ENCODE measurements at places on chromosomes 7 and 10.

DNA sequence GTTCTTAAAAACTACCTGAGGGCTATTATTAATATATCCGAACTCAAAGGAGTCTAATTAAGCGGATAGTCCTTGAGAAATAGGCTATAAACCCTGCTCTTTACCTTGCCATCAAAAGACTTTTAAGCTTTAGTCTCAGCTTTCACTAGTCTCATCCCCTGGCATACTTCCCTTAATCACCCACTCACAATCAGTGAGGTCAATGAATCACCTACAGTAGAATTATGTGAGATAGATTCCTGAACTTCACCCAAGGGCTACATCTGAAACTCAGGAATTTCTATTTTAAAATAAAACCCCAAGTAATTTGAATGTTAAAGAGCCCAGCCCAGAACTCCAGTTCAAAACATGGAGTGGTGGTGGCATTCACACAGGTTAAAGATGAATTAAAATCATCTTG is 108.7 kb downstream of the ETV1 start:
- no peak for DNase-seq

DNA sequence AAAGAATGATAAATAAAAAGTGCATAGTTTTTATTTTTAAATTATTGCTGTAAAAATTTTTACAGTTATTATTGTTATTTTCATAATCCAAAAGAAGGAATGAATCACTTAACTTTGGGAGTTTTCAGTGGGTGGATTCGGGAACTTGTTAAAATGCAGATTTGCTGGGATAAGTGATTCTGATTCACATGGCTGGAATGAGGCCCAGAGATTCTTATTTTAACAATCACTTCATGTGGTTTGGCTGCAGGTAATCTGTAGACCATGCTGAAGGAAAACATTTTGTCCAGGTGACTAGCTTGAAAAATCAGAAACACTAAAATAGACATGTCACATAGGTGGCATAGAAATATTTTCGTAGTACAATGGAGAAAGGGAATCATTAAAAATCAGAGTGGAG is 13.9 kb downstream of the CROT start:
- no peak for DNase-seq

GRCh38 chr7:109224100-109224499 is 654.4 kb downstream of the DNAJB9 start:
- DNase-seq: no peak

GRCh38 chr7:158126661-158127060 is 461.0 kb downstream of the PTPRN2 start:
- DNase-seq: no peak

DNA sequence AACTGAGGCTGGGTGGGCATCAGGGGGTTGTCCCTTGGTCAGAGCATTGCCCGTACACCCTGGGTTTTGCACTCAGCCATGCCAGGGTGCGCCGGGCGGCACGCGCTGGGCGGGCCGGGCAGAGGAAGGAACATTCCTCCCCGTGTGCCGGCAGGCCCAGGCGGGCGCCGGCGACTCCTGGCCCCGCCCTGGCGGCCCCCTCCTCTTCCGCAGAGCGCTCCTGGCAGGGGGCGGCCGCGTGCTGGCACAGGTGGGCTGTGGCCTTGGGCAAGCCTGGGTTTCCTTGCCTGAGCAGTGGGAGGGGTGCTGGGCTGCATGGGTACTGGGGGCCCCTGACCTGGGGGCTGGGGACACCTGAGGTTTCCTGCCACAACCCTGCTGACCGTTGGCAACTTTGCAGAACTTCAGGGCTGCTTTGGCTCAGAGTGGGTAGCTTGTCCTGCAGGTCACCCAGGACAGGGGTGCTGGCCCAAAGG is 3.9 kb downstream of the LFNG start:
- no peak for DNase-seq

- no peak for DNase-seq
Observed at GRCh38 chr10:26368463-26368862, 69.7 kb upstream of the APBB1IP start.

DNA sequence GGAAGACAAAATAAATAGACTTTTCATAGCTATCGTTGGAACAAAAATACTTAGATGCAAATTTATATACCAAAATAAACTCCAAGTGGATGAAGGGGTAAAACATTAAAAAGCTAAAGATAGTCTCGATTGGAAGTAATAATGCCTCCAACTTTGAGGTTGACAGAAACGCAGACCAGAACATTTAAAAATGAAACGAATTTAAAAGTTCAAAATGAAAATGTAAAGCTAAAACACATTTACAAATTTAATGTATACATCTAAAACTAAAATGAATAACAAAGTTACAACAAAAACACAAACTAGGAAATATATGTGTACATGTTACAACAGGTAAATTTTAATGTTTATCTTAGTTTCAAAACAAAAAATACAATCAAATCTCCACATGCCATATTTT is 107.5 kb upstream of the AKR1E2 start:
- DNase-seq: no peak

- DNase-seq: no peak
Observed at GRCh38 chr7:46207931-46208634, 287.0 kb upstream of the IGFBP3 start.

- DNase-seq: no peak
Observed at GRCh38 chr7:41921453-41921981, 218.6 kb upstream of the INHBA start.

DNA sequence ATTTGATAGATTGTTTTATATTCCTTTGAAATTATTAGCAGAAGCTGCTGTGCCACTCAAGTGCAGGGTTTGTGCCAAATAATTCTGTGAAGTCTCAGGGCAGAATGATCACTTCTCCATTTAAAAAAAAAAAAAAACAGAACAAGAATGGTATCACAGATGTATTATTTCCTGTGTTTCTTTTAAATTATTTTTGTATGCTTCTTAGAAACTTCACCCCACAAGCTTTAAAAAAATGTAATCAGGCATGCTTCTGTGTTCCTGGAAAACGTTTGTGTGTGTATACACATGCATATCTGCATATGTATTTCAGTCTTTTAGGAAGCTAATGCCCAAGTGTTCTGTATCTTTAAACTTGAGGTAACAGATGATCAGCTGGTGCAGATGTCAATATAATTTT is 6.3 kb upstream of the CD36 start:
- no peak for DNase-seq

- no peak for DNase-seq
Observed at GRCh38 chr7:80642871-80643270, 4.4 kb downstream of the CD36 start.

- DNase-seq: no peak
Observed at GRCh38 chr10:29522061-29522855, 112.5 kb downstream of the SVIL start.

GRCh38 chr7:44911911-44912310 is 26.6 kb upstream of the PURB start:
- DNase-seq: no peak

DNA sequence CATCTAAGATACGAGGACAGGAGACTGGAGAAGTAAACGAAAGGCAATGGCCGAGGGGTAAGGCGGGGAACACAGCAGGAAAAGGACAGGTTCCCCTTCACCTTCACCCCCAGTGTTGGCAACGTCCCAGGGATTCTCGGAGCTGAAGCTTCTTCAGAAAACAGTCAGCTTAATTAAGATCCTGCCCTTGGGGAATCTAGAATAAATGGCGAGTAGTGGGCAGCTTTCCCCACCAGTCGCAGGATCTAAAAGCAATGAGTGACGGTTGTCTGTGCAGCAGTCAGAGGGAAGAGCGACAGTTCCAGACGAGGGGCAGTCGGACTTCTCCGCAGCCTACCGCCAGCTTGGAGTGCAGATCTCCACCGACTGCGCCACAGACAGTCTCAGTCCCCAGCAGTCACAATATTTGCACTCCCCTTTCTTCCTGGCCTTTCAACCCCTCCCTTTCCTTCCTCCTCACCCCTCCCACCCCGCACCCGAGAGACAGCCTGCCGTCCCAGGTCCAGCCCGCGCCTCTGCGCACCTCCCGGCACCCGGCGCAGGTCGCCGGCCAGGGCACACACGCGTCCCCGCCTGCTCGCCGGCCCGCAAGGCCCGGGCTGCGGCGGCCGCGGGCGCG is 10.9 kb upstream of the SP8 start:
- no peak for DNase-seq

DNA sequence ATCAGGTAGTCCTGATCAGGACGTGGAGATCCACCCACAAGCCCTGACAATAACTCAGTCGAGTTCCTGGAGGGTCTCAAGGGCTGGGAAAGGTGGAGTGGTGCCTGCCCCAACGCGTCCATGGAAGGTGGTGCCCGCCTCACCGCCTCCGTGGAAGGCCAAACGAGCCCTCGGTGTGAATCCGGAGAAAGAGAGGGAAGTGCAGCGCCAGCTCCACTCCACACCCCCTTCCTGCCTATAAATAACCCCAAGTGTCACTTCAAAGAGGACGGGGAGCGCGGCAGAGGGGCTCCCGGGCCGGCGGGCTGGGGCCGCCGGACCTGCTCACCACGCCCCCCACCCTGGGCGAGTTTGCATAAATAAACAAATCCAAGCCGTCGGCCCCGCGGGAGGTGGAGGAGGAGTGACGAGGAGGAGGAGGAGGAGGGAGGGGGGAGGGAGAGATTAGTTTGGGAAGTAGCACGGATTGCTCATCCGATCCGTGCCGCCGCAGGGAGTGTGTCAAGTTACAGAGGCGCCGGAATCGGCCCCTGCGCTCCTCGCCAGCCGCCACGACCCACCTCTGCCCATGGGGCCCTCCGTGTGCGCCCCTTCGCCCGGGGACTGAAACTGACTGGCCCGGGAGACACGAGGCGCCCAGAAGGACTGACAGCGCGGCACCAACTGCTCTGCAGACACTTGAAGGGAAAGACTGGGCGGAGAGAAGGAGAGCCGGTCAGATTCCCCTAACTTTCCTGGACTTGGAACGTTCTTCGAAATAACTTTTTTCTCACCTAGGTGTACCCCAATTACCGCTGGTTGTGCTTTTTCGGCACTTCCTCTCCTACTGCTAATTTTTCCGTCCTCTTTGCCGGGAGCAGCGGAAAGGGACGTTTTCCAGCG is at the start of gene COL13A1:
Gene COL13A1 (plus strand): TSS at position 473 of the 882 bp plus-strand sequence. CDS start 518 bp downstream, outside the sequence.
- DNase-seq: no peak

DNA sequence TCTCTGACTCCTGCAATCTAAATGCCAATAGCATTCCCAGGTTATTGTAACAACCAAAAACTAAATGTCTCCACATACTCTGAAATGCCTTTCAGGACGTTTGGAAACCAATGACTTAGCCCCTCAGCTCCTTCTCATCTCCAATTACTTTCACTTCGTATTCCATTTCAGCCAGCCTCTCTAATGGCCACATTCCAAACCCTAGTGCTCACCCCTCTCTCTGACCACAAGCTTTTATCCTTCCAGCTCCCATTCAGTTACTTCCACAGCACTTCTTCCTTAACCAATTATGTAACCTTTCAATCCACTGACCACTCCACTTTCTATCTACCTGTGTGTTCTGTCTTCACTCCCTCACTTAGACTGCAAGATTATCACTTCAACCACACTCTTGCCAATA is 4.3 kb downstream of the NOC3L start:
- DNase-seq: no peak

DNA sequence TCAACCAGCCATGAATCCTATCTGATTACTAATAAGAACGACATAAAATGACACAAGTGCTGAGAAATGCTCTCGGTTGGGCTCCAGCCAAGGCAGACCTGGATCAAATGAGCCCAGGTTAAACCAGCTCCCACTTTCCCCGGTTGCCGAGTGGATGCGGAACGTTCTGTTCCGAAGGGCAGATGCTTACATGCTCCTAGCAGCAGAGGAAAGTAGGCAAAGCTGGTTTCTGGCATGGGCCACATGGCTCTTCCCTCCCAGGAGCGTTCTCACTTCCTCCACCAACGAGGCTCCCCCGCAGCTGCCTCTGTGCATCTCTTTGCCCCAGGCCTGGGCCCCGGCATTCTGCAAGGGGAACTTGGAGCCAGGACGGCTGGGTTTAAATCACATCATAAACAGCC is 61.8 kb upstream of the SDK1 start:
- DNase-seq: no peak

DNA sequence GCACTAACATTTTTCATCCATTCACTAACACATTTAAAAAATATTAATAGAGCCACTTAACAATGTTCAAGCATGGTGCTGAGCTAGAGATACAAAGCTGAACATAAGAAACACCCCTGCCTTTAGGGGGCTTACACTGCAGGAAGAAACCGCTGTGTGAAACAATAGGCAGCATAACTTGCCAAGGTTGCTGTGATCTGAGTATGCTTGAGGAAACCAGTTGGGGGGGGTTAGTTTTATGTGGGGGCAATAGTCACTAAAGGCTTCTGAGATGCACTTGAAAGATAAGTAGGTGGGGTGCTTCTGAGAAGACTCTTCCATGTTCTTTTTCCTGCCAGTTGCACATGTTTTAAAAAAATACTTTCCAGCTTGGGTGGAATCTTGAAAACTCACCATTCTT is 2.8 kb downstream of the RBM17 start:
- no peak for DNase-seq

- no peak for DNase-seq
Observed at GRCh38 chr7:42456267-42456666, 219.3 kb upstream of the GLI3 start.

GRCh38 chr10:70109064-70109729 is 23.4 kb downstream of the AIFM2 start:
- no peak for DNase-seq

GRCh38 chr7:91033574-91033973 is 230.7 kb upstream of the FZD1 start:
- DNase-seq: no peak

- no peak for DNase-seq
Observed at GRCh38 chr7:112162142-112162766, 43.9 kb downstream of the DOCK4 start.

- DNase-seq: no peak
Observed at GRCh38 chr10:91800182-91800581, 2.0 kb downstream of the TNKS2 start.

DNA sequence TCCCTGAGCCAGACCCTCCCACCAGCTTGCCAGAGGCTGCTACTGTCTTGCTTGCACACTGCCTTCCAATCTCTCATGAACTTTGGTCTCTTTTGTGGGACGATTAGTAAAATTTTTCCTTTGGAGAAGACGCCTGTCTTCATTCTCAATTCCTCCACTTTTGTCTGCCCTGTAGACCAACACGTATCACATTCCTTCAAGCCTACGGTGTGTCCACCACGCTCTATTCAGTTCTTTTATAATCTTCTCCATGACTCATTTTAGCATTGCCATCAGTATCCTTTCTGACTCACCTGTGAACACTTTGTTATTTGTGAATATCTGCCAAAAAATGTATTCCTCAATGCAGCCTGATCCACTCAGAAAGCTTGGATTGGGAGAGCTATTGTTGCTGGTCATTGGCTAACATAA is 1.4 kb downstream of the GIMAP5 start:
- DNase-seq: no peak

GRCh38 chr10:3805791-3806461 is 20.9 kb upstream of the KLF6 start:
- no peak for DNase-seq

Data from stimulated activated CD8-positive, alpha-beta memory T cell treated with anti-CD3 and anti-CD28 coated beads, Interleukin-7, amount 100 ng/mL, for 1 hour (primary cell).